ENCODE measurements at places on chromosomes 1 and 21.
A peak's percentile ranks its signal among the peaks of the same experiment; 100 is the strongest.

DNA sequence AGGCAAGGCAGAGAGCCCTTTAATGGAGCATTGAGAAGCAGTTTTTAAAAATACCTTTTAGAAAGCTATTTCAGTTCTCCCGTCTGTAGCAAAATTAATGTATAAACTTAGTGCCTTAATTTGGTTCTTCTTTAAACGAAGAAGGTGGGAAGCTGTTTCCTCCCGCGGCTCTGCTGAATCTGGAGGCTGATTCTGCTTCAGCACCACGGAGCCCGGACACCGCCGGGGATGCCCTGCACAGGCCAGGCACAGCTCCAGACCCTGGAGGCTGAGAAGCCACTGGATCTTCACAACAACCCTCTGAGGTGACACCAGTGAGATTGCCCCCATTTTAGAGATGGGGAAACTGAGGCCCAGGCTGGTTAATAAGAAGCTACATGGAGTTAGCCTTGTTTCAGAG, 175.8 kb upstream of the VAMP3 start:
- no peak for DNase-seq

DNA sequence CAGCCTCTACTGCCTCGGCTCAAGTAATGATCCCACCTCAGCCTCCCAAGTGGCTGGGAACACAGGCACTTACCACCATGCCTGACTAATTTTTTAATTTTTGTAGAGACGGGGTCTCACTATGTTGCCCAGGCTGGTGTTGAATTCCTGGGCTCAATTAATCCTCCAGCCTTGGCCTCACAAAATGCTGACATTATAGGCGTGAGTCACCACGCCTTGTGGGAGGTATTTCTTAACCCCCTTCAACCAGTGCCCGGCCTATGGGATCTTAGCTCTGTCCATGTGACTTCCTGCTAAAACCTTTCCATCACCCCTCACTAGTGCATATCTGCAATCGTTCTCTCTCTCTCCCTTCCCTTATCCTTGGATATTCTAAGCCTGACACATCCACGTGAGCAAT, 86.4 kb downstream of the FOXD2 start:
- DNase-seq = no peak

DNA sequence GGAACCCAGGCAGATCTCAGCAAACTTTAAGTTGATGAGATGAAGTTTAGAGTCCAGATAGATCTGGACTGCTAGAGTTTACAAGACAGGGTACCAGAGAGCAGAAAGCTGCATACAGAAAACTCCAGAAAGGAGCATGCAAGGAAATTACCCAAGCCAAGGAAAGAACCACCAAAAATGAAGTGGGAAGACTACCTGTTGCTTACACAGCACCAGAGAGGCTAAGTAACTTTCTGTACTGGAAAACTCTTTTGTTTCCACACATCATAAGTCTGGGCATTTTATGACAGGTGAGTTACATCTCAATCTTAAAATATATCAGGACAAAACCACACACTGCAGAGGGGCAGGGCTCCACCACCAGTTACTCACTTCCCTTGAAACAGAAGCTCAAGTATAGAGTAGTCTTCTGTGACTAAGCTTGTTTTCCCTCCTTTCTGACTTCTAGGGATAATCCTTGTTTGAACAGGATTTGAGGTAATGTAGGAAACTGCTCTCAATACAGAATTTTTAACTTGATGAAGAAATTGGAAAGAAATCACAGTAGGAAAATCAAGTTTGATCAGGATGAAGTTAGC, 17.4 kb upstream of the GJA9 start:
- DNase-seq = no peak

DNA sequence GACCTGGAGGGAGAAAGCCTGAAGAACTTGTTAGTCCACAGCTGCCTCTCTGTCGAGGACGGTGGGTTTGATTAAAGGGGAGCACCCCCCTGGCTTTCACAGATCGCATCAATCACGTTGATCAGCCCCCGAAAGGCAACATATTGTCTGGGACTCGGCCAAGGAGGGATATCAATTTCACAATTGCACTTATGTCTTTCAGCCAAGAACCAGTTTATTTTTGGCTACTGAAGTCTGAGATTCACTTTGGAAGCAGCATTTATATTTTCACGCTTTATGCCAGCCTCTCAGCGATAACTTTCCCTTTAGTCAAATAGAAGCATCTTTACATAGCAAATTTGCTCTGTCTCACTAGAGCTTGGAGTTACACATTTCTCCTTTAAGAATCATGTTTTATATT, 253.2 kb upstream of the RRP15 start:
- no peak for DNase-seq

- peak; percentile 50 for DNase-seq
Observed at GRCh38 chr21:35026617-35027562, 22.2 kb downstream of the RUNX1 start.

- no peak for DNase-seq
Observed at GRCh38 chr1:186255266-186255665, 119.8 kb downstream of the TPR start.

- peak; percentile 69 for DNase-seq
Observed at GRCh38 chr1:27402349-27402754, 9.9 kb downstream of the GPR3 start.

- DNase-seq = no peak
Observed at GRCh38 chr1:183093066-183093668, 69.9 kb downstream of the LAMC1 start.

- DNase-seq = no peak
Observed at GRCh38 chr1:15874471-15874870, 27.0 kb downstream of the SPEN start.

DNA sequence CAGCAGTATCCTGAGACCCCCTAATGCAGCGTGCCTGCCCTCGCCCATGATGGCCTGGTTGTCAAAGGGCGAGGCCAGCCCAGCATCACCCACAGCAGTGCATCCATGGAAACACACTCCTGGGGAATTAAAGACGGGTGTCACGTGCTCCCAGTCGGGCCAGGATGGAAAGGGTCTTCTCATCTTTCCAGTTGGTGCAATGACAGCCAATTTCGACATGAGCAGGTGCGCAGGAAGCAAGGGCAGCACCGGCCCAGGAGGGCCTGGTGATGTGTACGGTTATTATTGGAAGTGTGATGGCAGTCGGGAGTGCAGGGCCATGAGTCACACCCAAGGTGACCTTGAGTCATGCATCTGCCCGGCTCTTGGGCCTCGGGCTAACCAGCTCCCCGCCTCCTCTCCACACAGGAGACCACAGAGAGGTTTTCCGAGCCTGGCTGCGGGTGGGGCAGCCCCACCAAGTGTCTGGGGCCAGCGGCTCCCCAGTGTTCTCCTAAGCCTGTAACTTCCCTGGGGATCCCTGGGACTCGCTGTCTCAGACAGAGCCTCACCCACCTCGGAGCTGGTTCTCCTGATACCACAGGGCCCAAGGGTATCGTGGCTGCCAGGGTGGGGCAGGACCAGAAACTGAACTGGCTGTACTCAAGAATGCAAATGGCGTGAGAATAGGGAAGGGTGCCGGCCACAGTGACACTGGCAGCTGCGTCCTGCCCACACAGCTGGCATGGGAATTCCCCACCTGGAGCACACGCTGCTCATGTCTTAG, 119.8 kb downstream of the SIK1 start:
- no peak for DNase-seq

GRCh38 chr1:53369761-53370160, 41.9 kb upstream of the LRP8 start:
- no peak for DNase-seq

GRCh38 chr1:95716550-95716949, 482.5 kb downstream of the RWDD3 start:
- no peak for DNase-seq

DNA sequence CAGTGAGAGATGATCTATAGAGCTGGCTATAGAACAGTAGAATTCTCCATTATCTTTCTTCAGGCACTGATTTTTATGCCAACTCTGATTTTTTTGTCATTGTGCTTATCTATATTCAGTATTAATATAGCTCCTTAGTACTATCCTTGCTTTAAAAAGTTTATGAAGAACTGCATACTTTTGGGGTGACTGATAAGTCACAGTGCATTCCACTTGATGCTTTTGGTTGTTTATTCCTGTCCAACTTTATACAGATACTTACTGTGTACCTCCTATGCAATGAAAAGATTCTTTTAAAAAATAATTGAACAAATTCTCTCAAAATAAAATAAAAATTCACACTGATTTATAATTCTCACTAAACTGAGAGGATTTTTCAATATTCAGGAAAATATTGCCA, 71.6 kb downstream of the COL24A1 start:
- DNase-seq = no peak

DNA sequence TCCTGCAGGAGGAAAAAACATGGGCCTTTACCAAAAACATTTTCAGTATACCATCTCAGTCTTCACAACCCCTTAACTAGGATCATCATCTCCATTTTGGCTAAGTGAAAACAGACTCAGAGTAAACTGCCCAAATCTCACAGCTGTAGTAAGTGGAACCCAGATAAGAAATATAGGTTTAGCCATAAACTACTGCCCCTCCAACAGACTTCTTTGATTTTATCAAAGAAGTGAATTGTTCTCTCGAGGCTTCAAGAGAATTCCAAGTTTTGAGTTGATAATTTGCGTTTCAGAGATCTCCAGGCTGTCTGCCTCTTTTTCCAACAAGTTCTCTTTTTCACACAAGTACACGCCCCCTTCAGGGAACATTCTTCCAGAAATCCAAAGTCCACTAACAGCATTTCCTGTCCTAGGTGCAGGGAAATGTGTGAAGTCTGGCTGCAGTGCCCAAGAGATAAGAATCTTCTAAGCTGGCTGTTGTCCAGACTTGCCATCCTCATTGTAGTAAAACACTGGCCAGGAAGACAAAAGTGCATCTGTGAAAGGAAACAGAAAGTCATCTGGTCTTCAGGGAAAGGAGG, 30.8 kb downstream of the RNF19B start:
- DNase-seq = peak; percentile 46

DNA sequence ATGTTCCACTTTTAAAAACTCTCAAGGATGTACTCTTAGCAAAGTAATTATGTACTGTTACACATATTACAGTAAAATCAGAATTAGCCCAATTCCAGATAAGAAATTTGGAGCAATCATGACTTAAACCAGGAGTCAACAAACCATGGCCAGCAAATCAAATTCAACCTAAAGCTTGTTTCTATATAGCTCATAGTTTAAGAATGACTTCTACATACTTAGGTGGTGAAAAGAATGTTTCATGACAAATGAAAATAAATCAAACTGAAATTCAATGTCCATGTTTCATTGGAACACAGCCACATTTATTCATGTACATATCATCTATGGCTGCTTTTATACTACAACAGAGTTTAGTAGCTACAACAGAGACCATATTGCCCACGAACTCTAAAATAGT, 35.1 kb downstream of the FRRS1 start:
- DNase-seq = no peak
